H54 (cell line): ENCODE measurements at places on chromosomes 3 and 15.

DNA sequence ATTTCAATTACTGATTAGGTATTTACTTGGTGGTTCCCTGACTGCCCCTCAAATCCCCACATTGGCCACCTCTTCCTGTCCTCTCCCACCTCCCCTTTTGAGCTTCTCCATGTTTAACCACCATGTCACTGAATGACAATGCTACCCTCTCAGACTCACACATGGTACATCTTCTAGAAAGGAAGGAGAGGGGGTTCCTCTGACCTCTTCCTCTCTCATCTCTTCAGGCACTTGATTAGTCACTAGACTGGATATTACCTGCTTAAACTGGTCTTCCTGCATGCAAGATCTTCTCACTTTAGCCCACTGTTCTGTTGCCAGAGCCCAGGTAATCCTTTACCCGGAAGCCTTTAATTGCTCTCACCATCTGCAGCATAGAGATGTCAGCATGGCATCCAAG, 64.9 kb downstream of the DIPK2A start:
- no peak for DNase-seq

DNA sequence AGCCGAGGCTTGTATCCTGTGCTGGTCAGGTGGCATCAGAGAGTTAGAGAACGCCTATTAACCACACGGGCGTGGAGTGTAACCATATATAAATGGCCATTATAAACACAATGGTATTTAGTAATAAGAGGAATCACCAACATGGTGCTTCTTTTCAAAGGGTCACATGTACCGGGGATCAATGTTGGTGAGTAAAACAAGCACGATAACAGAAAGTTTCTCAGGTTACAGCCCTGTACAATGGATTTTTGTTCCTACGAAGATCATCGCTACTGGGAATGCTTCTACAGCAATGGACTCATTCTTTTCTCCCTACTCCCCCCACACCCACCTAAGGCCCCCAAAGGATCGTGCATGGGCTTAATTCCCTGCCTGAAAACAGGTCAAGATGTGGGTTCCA, 42.5 kb downstream of the MEIS2 start:
- DNase-seq, result no peak

DNA sequence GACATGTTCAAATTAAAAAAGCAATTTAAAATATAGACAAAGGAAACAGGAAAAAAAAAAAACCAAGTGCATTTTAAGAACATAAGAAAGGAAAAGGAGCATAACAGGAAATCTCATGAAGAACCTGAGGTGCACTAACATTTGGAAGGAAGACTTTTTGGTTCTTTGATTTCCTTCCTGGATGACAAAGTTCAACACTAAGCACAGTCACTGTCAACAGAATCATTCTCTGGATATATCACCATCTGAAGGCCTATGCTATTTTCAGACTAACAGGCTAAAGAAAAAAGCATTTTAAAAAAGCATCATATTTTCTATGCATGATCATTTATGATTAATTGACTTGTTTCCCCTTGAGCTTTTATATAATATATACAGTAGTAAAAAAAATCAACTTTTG, 349.6 kb downstream of the PLCL2 start:
- no peak for DNase-seq

DNA sequence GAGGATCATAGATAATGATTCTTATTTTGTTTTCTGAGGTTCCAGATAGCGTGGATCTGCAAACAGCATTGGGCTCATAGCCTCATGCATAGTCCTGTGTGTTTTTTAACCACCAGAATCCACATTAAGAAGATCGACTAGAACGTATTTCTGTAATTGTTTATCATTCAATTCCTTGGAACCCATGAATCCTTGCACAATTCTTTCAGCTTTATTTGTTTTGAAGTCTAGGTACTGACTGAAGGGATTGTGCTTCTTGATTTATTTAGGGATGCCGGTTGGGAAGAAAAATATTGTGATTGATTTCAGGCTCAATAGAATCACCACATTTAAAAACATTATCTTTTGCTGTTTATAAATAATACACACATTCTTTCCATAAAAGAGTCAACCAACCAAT, 314.6 kb upstream of the ZNF717 start:
- no peak for DNase-seq

DNA sequence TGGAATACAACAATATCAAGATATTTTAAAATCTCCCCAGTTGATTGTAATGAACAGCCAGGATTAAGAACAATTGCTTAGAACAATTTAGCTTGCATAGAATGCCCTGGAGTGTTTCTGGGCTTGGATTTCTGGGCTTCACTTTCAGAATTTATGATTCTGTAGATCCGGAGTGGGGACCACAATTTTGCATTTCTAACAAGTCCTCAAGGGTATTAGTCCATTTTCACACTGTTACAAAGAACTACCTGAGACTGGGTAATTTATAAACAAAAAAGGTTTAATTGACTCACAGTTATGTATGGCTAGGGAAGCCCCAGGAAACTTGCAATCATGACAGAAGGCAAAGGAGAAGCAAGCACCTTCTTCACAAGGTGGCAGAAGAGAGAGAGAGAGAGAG, 54.3 kb upstream of the MYRIP start:
- DNase-seq, result no peak

DNA sequence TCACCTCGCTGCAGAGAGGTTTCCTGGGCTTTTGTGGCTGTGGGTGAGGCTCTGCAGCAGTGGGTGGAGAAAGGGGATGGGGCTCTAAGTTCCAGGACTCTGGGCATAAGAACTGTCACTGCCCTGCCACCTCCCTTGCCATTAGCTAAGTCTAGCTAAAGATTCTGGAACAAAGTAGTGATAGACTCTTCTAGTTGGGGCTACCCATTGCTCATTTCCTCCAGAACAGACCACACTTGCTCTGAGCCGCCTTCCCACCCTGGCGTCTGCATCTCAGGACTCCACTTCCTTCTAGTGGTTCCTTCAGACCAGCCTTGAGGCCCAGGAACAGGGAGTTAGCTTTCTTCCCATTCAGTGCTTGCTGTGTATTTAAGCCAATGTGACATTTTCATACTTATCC, 7.5 kb downstream of the ARHGAP31 start:
- DNase-seq, result no peak

- no peak for DNase-seq
Measured at GRCh38 chr3:133401374-133402135, 1.7 kb downstream of the BFSP2 start.

DNA sequence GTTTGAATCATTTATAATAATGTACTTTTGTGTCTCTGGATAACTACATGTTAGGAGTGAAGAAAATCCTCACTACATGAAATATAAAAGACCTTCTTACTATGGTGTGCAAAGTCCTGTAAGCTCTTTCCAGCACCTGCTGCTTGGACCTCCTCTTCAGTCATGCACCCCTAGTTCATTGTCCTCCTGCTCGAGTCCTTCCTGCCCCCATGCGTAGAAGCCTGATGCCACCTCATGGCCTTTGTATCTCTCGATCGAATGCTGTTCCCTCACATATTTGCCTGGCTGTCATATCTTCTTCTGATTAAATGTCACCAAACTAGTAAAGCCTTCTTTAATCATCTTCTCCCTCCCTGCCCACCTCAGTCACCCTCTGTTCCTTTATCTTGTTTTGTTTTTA, 49.9 kb upstream of the SUCLG2 start:
- DNase-seq, result no peak

DNA sequence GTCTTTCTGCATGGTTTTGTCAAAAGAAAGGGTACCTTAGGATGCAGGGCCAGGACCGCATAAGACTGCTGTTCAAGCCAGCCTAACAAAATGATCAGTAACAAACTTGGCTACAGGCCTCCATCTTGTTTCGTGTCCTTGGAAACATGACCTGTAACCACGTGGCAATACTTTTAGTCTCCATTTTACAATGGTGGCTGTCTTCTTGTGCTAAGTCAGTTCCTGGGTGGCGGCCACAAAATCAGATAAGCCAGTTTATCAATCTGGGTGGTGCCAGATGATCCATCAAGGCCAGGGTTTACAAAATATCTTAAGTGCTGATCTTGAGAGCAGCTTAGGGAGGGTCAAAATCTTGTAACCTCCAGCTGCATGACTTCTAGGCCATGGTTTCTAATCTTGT, 57.1 kb upstream of the GK5 start:
- no peak for DNase-seq

- DNase-seq, result no peak
Measured at GRCh38 chr3:64809086-64809485, 121.3 kb upstream of the ADAMTS9 start.
